ENCODE measurements at places on chromosomes 2 and 18. TPM values are rescaled to one million over a fixed set of nuclear protein-coding genes. Genes with fewer than 3 reads are reported as not detected.

Gene ARHGAP25
- total RNA-seq, result 3.5 TPM

Gene DSC3
- 0.06 TPM for total RNA-seq

Gene SIX2
- 3.2 TPM for total RNA-seq

Gene IRS1
- 5.3 TPM for total RNA-seq

Gene SPATA3
- not detected for total RNA-seq

Gene ARHGAP15
- 0.83 TPM for total RNA-seq

- peak overlapping the region; percentile 42 for H3K4me3 ChIP-seq
- H3K4me1 ChIP-seq, result no peaks in the 10 kb centered on the region
- H3K36me3 ChIP-seq, result no peaks in the 10 kb centered on the region
- no peaks in the 10 kb centered on the region for H3K27me3 ChIP-seq
Measured at GRCh38 chr18:58863539-58864145, 1.0 kb upstream of the ZNF532 start.

- no peak overlapping the region for H3K4me3 ChIP-seq
- H3K27me3 ChIP-seq, result no peaks in the 10 kb centered on the region
- H3K36me3 ChIP-seq, result no peaks in the 10 kb centered on the region
- DNase-seq, result no peak
- H3K4me1 ChIP-seq, result peaks cover 20% of the 10 kb centered on the region
Measured at GRCh38 chr18:48939205-48940097, 11.3 kb downstream of the SMAD7 start.

- H3K4me1 ChIP-seq, result no peaks in the 10 kb centered on the region
- no peaks in the 10 kb centered on the region for H3K36me3 ChIP-seq
- H3K27ac ChIP-seq, result no peak overlapping the region
- DNase-seq, result peak; percentile 31
Measured at GRCh38 chr2:239935789-239936758, 89.1 kb downstream of the NDUFA10 start.

DNA sequence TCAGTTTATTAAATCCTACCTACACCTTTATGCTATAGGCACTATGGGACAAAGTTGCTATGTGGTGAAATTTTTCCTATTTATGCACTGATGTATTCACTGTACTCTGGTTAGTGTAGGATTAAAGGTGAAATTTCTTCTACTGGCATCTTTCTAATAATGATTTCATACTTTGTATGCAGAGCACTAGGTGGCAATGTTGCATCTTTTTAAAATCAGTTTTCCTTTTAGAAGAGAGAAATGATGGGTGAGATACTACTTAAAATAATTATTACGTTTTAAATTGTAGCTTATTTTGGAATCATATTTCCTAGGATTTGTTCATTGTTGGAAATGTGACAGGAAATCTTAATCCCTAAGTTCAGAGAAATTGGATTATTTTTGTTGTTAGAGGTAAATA lies 150.9 kb downstream of the CD8B2 start:
- H3K4me3 ChIP-seq, result no peak overlapping the region
- H3K36me3 ChIP-seq, result no peaks in the 10 kb centered on the region
- no peaks in the 10 kb centered on the region for H3K27me3 ChIP-seq
- no peaks in the 10 kb centered on the region for H3K4me1 ChIP-seq
- H3K27ac ChIP-seq, result no peak overlapping the region
- no peak for DNase-seq

- no peak overlapping the region for H3K4me3 ChIP-seq
- DNase-seq, result no peak
- H3K27ac ChIP-seq, result no peak overlapping the region
- no peaks in the 10 kb centered on the region for H3K27me3 ChIP-seq
- no peaks in the 10 kb centered on the region for H3K4me1 ChIP-seq
Measured at GRCh38 chr2:118380915-118381653, 292.8 kb downstream of the INSIG2 start.

DNA sequence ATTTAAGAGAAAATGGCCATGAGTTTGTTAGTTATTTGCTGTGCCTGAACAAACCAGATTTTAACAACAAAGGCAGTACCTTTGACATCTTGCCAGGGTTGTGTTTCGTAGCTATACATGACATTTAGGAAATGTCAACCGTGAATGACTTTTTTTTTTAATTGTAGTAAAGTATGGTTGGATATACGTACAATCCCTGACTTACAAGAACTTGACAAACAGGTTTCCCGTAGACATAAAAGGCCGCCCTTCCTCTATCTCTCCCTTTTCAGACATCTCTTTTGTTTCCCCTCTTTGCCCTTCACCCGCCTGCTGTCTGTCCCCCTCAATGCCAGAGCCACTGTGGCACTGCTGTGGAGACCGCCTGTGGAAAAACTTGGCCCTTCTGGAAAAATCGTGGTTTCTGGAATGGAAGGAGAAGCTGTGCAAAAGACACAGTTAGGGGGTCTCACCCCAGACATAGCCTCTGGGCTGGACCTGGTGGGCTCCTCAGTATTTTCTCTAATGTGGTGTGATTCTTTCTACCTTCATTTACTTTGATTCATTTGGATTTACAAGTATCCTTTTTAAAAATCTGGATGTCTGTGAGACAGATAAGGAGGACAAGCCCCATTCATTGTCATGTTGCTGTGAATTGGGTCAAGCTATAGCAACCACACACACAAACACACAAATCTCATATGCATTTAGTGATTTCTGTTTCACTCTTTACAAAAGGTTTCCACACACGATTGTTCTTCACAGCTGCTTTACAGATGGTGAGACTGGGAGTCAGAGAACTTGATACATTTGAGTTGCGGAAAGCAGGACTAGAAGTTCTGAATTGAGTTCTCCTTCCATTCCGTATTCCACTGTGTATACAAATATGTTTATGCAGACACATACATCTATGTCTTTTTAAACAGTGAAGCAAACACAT lies 48.6 kb downstream of the SPATS2L start:
- H3K4me3 ChIP-seq, result no peak overlapping the region
- no peak for DNase-seq
- H3K27me3 ChIP-seq, result no peaks in the 10 kb centered on the region

- H3K36me3 ChIP-seq, result no peaks in the 10 kb centered on the region
- no peaks in the 10 kb centered on the region for H3K4me1 ChIP-seq
- no peaks in the 10 kb centered on the region for H3K27me3 ChIP-seq
- no peak for DNase-seq
- H3K27ac ChIP-seq, result no peak overlapping the region
Measured at GRCh38 chr18:551404-552061, 28.6 kb upstream of the CETN1 start.

GRCh38 chr2:13542642-13543041 lies 825.9 kb downstream of the TRIB2 start:
- no peak overlapping the region for H3K4me3 ChIP-seq
- H3K27me3 ChIP-seq, result no peaks in the 10 kb centered on the region
- no peak for DNase-seq
- peaks cover 7% of the 10 kb centered on the region for H3K4me1 ChIP-seq

DNA sequence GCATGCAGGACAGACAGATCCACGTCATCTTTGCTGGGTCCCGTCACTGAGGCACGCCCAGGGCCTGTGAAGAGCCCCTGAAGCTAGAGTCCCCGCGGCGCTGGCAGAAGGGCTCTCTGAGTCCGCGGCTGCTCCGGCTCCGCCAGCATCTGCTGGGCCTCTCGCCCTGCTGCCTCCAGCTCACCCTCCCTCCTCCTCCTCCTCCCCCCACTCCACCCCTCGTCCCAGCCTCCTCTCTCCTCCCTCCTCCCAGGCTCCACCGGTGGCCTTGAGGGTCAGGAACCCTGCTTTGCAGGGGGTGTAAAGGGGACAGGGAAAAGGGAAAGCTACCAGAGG lies at the start of gene TNS1:
TNS1 (minus strand) TSS at position 151 of the 336 bp plus-strand sequence; CDS start at position 28, 123 bp downstream.
- H3K27me3 ChIP-seq, result no peaks in the 10 kb centered on the region
- peak within 1 kb of the TSS; percentile 81 for H3K27ac ChIP-seq
- peak within 1 kb of the TSS; percentile 55 for H3K4me3 ChIP-seq

DNA sequence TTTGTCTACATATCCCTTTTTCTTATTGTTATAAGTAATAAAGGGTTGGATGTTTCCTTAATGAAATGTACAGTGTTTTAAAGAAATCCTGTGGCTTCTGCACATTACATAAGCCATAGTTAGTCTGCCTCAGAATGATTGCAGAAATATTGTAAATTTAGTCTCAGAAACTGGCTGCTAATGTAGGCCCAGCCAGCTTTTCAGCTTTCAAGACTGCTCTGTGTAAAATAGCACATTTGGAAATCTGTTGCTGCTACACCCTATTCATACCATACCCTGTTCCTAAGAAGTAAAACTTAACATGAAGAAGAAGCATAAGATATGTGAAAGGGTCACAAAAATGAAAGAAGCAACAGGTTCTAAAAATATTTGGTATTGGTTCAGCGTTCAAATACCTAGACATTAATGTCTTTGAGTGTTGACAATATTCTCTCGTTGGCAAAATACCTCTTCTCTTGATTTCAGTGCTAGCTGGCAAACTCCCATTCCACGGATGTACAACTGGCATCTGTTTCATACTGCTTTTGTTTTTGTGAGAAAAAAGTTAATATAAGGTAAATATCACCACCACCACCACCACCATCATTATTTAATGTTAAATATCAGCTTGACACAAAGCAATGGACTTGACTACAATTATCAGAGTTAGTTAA lies 19.2 kb upstream of the NCKAP1 start:
- DNase-seq, result no peak
- peak overlapping the region; percentile 8 for H3K27ac ChIP-seq
- no peaks in the 10 kb centered on the region for H3K27me3 ChIP-seq
- H3K4me1 ChIP-seq, result peaks cover 16% of the 10 kb centered on the region
- no peaks in the 10 kb centered on the region for H3K36me3 ChIP-seq

DNA sequence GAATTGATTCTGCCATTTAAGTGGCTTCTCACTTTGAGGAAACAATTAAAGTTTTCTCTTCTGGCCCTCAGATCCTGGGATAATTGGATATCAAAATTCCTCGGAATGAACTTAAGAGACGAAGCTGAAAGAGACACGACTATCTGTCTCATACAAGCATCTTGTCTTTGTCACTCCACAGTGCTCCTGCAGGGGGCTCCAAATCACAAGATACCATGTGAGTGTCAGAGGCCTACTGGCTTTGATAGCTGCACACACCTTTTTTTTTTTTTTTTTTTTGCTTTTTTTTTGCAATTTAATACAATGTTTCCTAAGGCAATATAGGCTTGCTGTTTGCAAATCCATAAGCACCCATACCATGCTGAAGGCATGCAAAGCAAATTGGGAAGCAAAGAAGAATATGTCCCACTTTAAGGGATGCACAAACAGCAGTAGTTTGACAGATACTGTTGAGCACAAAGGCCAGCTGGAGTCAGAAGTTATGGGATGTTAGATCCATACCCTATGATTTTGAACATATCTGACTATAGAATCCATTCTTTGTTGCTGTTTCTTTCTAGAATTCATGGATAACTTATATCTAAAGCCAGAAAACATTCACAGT lies 109.0 kb upstream of the CBLN2 start:
- no peaks in the 10 kb centered on the region for H3K36me3 ChIP-seq
- H3K4me3 ChIP-seq, result no peak overlapping the region
- peak; percentile 28 for DNase-seq
- no peak overlapping the region for H3K27ac ChIP-seq
- no peaks in the 10 kb centered on the region for H3K27me3 ChIP-seq

Measured in pancreas (tissue), 10 donors.